Omental fat pad (tissue), 4 donors: ENCODE measurements at places on chromosomes 13 and 19. TPM values are rescaled to one million over a fixed set of nuclear protein-coding genes. Genes with fewer than 3 reads are reported as not detected.

The BRSK1 gene
- total RNA-seq = not detected

The F2RL3 gene
- 5.4 TPM for total RNA-seq

The REEP6 gene
- 4.5 TPM for total RNA-seq

The FGF21 gene
- not detected for total RNA-seq

The CEACAM3 gene
- total RNA-seq = not detected

The IGLON5 gene
- not detected for total RNA-seq

The OSCAR gene
- total RNA-seq = 8.3 TPM

The MUC16 gene
- 129 TPM for total RNA-seq

The ZNF493 gene
- total RNA-seq = 50.9 TPM

The OBI1 gene
- 14.7 TPM for total RNA-seq

The TMPRSS9 gene
- 0.12 TPM for total RNA-seq

The AMER2 gene
- total RNA-seq = 0.09 TPM

The ZNF426 gene
- 21.1 TPM for total RNA-seq
